ENCODE measurements at places on chromosomes 1 and 21.

- DNase-seq: peak; percentile 87
Observed at GRCh38 chr1:234608025-234608910, 1.7 kb downstream of the IRF2BP2 start.

- no peak for DNase-seq
Observed at GRCh38 chr1:46445773-46446256, 43.8 kb upstream of the DMBX1 start.

DNA sequence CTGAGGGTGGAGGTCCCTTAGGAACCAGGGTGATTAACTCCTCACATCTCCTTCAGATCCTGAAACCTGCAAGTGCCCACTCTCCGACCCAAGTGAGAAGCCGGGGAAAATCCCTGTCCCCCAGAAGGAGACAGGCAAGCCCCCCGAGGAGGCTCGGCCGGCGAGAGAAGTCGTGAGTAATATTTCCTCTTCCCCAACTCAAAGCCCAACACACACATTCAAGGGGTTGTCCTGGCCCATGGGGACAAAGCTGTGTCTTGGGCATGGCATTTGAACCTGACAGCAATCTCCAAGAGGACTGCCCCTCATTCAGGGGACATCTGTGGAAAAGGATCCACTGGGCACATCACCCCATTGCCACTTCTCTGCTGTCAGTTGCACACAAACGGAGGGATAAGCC lies 23.6 kb downstream of the VASH2 start:
- DNase-seq: no peak

- no peak for DNase-seq
Observed at GRCh38 chr21:37647781-37648180, 268.5 kb downstream of the KCNJ6 start.
